Epithelial cell of proximal tubule (primary cell): ENCODE measurements at places on chromosomes 5 and 9.

DNA sequence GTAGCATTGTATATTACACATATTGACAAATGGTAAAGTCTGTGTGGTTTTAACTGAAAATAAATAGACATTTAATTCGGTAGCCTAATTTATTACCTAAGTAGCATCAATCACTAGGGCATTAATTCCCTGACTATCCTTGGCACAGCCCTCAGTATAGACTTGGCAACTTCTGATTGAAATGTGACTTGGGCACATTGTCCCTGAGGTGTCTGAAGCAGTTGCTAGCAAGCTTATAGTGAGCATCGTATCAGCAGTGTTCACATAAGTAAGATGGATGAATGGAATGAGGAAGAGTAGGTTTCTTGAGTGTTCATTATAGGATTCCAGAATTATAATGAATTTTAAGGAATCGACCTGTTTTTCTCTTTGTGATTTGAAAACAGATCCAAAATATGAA, 16.1 kb downstream of the LURAP1L start:
- no peak for DNase-seq

GRCh38 chr9:126699401-126699881, 85.7 kb downstream of the LMX1B start:
- DNase-seq: no peak

- no peak for DNase-seq
Measured at GRCh38 chr5:174563899-174564298, 160.5 kb upstream of the MSX2 start.

DNA sequence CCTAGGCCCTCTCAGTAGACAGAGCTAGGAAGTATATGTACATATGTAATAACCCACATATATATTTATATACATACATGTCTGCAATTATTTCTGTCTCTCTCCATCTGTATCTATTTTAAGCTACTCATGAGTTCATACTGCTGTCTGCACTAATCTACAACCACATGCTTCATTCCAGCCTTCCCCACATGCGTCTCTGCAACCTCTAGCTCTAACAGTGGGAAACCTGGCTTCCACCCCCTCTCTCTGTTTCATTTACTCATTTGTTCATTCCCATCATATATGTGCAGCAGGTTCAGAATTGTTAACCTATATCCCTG, 23.3 kb downstream of the DCANP1 start:
- DNase-seq: no peak

DNA sequence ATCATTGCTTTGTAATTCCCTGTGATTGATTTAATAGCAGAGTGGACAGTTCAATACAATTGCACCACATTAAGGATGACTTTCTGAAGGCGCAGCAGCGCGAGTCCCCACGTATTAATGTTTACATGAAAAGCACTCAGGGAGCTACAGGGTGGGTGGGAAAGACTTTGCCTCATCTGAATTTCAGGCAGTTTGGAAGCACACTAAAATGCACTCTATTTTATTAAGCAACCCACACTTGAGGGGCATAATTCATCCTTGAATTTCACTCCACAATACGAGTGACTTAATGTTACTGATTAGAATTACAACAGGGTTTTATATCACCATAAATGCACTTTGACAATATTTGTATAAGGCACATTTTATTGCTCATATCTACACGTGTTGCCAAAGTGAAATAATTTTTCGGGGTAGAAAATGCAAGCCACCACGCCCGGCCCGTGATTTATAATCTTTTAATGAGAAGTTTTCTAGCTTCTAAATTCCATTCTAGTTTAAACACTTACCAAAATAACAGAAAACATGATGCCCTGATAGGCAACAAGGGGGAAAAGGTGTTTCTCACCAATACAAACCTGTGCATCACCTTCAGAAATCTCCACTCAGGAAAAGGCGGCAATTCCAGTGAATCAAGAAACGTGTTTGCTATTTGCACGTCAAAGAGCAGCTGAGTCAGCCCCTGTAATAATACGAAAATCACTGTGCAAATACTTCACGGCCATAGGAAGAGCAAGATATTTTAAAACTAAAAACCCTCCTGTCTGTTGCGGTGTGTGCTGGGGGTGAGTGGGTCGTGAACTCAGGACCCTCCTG, 40.5 kb downstream of the IRX4 start:
- DNase-seq: no peak

GRCh38 chr5:159873680-159874079, 42.6 kb upstream of the ADRA1B start:
- no peak for DNase-seq

GRCh38 chr9:92177591-92177990, 62.4 kb upstream of the SPTLC1 start:
- no peak for DNase-seq

DNA sequence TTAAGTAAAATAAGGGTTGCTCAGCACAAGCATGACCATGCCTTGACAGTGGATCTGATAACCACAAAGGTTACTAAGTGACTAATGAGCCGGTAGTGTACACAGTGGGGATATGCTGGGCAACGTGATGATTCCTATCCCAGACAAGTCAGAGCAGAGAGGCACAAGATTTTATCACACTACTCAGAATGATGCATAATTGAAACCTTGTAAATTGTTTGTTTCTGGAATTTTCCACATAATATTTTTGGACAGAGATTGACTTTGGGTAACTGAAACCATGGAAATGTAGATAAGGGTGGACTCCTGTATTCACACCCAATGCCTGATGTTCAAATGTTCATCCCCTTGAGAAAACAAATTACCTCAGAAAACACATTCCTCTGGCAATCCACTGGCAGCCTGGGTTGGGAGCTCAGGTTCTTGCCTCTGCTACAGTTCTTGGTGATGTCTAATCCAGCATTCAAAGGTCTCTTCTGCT, 16.2 kb upstream of the ERAP1 start:
- peak; percentile 70 for DNase-seq

- DNase-seq: no peak
Measured at GRCh38 chr9:618478-618877, 223.0 kb upstream of the DMRT1 start.

GRCh38 chr9:3931996-3932906, 367.6 kb downstream of the GLIS3 start:
- no peak for DNase-seq

DNA sequence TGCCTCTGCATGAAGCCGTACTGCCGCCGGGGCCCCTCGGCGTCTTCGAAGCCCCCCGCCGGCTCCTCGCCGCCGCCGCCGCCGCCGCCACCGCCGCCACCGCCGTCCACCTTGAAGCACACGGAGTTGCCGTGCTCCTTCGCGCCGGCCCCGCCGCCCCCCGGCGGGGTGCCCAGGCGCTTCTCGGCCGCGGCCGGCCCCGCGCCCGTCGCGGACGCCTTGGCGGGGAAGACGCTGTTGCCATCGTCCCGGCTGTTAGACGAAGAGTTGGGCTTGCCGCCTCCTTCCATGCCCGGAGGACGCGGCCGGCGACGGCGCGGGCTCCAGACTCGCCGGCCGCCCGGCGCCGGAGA, 400 bp downstream of the HCN1 start:
- no peak for DNase-seq

GRCh38 chr5:140111859-140112551, 1.9 kb upstream of the PURA start:
- no peak for DNase-seq

DNA sequence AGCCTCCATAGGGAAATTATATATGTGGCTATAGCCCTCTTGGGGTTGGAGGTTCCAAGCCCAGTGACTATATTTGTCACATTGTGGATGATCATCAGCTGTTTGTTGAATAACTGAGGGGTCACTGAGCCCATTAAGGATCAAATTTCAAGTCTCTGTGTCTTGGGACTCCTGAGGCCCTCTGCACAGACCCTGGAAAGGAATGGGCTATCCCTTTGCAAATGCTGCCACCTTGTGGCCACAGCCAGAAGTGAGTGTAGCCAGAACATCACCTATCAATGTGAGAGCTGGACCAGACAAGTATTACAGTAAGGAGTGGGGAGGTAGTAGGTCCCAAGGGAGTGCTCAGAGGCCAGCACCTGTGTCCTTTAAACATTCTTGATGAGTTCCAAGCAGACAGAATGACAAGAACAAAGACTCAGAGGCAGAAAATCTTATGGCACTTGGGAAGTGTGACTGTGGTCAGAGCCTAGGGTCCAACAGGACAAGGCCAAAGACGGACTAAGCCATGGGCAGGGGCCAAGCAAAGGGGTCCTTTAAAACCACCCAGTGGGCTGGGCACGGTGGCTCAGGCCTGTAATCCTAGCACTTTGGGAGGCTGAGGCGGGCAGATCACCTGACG, 8.2 kb downstream of the RPP25L start:
- no peak for DNase-seq

DNA sequence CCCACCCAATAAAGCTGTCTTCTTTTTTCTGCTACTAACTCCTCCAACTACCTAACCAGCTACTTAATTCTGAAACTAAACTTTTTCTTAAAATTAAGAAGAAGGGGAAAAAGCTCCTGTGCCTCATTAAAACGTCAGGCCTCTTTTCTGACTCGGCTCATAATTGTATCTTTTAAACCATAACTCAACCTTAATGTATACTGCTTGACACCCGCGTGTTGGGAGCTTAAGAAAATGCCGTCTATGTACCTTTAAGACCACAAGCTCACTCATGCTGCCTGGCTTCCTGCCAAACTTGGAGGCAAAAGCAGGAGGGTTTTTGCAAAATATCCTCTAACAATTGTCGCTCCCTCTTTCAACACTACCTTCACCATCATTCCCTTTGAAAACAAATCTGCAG, 5.0 kb downstream of the EBF1 start:
- DNase-seq: no peak

- DNase-seq: no peak
Measured at GRCh38 chr9:135038826-135039225, 48.6 kb upstream of the OLFM1 start.

DNA sequence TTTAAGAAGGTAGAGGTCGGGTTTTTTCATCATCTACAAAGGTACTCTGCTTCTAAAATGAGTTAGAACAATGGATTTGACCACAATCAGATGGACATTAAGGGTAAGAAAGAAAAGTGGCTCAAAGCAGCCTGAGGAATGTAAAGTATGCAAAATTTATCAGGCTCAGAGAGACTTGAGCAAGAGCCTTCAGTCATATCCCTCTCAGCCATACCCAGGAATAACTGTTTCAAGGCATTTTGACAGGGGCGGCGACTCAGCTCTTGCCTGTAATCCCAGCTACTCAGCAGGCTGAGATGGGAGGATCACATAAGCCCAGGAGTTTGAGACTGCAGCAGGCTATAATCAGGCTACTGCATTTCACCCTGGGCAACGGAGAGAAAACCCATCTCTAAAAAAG, 38.8 kb upstream of the ANXA2R start:
- DNase-seq: peak; percentile 38

DNA sequence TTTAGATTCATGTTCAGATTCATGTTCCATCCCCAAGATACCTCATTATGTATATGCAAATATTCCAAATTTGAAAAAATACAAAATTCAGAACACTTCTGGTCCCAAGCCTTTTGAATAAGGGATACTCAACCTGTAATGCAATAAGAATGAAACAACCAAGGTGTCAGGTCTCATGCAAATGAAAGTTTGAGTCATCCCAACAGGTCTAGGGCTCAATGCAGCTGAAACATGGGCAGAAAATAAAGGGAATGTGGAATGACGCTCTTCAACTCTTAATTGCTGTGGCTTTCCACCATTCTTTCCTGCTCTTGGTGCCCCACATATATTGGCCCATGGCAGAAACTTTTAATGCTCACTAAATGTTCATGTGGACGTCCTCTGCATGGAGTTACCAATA, 107.3 kb upstream of the DAPK1 start:
- no peak for DNase-seq

DNA sequence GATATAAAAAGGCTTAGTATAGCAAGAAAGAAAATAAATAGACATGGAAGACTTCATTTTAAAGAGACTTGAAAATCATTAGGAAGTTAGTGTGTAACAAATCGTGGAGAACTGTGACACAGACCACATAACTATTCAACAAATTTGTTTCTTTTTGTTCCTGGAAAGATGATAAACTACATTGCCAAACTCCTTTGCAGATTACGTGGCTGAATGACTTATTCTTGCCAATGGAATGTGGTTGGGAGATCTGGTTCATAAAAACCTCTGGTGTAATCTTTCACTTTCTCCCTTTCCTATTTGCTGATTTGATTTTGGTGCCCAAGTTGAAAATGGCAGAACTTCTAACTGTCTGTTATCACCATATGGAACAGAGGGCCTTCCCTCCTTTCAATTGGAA, 328.9 kb upstream of the MEF2C start:
- DNase-seq: peak; percentile 43

DNA sequence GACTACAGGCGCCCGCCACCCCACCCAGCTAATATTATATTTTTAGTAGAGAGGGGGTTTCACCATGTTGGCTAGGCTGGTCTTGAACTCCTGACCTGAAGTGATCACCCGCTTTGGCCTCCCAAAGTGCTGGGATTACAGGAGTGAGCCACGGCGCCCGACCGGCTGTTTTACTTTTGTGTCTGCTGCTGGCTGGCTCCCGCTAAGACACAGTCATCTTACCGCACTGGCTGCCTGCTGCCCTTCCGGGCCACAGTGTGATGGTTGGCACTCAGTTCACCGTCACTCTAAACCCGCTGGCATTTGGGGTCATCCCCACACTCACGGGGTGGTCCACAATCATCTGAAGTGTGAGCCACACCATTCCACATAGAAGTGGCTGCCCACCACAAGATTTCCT, 93.7 kb downstream of the WDR41 start:
- DNase-seq: no peak

DNA sequence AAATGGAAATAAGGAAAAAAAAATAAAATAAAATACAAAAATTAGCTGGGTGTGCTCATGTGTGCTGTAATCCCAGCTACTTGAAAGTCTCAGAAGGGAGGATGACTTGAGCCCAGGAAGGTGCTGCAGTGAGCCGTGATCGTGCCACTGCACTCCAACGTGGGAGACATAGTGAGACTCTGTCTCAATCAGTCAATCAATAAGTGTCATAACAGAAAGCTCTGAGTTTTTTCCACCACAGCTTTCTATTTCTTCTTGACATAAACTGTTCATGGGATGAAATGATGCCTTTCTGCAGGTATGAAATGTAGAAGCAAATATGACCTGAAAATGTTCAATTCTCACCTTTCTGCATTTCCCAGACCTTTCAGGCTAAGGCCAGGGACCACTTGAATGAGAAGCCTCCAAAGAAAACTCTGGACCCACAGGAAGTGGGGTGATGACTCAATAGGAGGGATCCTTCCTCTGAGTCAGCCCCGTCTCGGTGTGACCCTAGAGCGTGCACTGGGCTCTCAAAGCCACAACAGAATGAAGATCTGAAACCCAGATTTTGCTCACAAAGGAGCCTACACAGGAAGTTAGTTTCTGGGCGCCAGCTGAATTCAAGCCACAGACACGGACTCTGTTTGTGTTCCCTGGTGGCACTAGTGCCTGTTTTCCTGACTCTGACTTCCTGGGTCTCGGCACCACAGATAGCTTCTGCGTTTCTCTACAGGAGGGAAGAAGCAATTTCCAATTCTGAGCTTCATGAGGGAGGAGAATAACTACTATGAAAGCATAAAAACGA, 62.0 kb downstream of the ANKH start:
- DNase-seq: peak; percentile 26

- DNase-seq: no peak
Measured at GRCh38 chr5:9483779-9484178, 62.1 kb downstream of the SEMA5A start.

DNA sequence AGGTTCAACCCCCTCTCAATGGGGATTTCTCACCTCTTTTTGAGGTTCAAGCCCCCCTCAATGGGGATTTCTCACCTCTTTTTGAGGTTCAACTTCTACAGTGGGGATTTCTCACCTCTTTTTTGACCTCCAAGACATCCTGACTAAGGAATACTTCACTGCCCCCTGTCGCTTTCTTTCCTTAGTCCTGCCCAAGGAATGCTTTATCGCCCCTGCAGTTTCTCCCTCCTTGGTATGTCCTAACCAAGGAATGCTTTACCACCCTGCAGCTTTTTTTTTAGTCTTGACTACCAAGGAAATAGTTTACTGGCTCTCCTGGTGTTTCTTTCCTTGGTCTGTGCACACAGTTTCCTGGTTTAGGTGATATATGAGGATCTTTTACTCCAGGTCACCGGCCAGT, 9.6 kb upstream of the IRGM start:
- DNase-seq: no peak
